ENCODE measurements at places on chromosomes 2 and 18.

- peak; percentile 56 for DNase-seq
Measured at GRCh38 chr2:161134547-161135518, 25.4 kb upstream of the TANK start.

DNA sequence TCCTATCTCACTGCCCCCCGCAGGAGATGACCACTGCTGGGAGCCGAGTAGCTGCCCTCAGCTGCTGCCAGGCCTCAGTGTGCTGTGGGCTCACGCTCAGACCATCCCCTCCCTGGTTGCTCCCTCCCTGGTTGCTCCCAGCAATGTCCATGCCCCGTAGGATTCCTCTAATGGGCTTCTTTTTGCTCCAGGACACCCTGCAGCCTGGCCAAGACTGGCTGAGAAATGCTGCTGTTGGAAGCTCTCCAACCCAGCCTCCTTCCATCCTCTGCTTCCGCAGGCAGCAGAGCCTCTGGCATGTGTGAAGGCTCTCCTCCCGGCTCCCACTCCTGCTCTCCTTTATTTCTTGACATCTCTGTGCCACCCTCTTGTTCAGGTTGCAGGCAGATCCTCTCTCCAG, 48.6 kb downstream of the SOX11 start:
- DNase-seq, result no peak

GRCh38 chr18:31509571-31509970, 11.6 kb downstream of the DSG2 start:
- peak; percentile 13 for DNase-seq

GRCh38 chr2:102284611-102285010, 26.8 kb upstream of the IL1RL1 start:
- DNase-seq, result no peak

- no peak for DNase-seq
Measured at GRCh38 chr2:233410196-233410760, 56.0 kb downstream of the DGKD start.

DNA sequence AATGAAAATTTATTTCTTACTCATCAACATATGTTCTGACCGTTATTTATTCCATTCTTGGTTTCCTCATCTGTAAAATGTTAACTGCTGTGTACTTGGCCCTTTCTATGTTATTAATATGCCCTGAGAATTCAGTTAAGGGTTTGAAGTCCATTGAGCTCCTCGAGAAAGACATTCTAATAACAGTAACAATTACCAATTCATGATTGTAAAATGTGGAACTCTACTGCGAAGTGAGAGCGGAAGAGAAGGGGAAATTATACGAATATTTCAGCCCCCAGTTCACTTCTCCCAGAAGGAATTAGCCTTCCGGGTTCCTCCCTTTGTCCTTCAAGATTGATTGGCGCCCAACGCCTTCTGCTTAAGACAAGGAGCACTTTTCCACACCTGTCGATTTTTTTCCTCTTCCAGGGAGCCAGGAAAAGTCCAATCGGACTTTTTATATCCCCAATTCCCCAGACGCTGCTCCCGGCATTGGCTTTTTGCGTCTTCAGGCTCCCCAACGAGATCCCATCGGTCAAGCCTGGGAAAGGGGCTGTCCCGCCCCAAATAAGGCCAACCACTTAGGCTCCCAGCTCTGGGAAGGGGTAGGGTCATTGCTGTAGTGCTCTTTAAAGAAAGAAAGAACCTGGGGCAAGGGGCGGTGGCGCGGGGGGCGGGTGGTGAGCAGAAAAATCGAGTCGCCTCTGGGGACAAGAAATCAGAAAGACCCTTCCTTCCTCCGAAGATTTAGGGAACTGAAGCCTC, 1.6 kb downstream of the DSC2 start:
- peak; percentile 26 for DNase-seq

DNA sequence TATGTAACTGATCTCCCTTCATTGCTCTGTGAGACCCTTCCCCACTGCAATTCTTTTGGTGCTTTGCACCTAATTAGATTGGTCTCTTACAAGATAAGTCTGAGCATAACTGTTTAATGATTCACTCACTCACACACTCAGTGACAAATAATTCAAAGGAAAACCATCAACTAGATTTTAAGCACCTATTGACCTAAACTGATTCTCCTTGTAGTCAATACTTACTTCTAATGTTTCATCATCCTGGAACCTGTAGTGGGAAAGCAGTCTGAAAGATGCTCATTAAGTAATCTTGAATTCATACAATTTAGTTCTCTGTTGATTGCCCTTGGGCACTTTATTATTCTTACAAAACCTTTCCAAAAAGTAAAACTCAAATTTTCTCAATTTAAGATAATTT, 74.3 kb upstream of the COL5A2 start:
- no peak for DNase-seq

DNA sequence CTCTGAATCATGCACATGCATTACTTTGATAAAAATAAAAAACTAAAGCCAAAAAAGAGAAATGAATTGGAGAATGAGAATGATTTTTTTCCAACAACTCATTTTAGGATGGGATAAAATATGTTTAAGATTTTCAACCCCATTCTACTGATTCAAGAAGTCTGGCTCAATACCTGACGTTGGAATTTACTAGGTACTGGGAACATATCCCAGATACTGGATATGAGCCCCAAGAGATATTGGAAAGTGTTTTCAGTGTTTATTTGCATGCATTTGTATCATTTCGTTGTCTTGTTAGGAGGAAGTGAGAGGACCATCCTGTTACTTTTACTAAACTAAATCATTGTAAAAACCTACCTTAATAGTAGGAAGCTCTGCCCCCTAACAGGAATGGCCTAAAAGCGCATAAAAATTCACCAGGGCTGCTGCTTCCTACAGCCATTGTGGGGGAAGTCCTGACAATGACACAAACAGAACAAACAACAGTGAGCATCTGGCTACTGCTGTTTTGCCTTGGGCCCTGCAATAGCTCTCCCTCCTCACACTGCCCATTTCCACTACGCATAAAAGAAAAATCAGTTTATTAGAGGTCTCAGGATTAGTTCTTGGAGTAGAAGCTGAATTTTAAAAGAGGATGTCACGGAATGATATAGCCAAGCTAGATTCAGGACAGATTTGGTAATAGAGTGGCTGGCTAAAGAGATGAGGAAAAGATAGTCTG, 35.2 kb downstream of the ANKAR start:
- DNase-seq, result no peak

GRCh38 chr2:40554665-40555294, 102.9 kb upstream of the SLC8A1 start:
- DNase-seq, result peak; percentile 3

- no peak for DNase-seq
Measured at GRCh38 chr18:10170375-10170774, 256.6 kb downstream of the VAPA start.

- no peak for DNase-seq
Measured at GRCh38 chr2:98866033-98866432, 70.0 kb downstream of the CRACDL start.

DNA sequence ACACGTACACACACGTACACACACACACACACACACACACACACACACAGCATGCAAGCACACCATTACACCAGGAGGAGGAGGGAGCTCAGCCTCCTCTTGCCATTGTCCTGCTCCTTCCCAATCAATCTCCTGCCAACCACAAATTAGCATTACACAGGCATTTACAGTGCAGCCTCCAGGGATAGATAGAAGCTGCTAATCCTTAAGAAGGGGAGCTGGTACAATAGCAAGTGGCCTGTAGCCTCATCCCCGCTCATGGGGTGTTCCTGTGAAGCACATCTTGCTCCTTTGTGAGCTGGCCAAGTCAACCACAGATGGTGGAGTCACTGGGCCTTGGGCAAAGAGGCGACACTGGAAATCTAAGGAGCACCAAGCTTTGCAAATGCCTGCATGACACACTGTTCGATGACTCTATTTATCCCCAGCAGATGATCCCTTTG, 110.3 kb upstream of the PKDCC start:
- no peak for DNase-seq

DNA sequence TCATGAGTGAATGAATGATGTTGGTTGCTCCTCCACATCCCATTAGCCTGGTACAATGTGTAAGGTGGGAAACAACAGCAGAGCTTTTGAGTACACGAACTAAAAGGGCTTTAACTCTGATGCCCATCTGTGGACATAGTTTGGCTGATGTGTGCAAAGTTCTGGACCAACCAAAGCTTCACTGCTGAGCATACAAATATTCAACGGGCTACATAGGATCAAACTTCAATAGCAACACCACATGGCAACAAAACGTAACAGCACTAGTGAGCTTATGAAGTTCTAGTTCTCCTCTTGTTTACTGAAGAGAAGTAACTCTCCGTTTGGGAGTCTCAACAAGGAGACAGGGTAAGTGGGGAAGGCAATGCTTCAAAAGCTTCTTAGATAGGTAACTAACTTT, 20.4 kb downstream of the STAM2 start:
- no peak for DNase-seq

- no peak for DNase-seq
Measured at GRCh38 chr2:85523903-85524335, 15.0 kb upstream of the MAT2A start.

- DNase-seq, result no peak
Measured at GRCh38 chr2:236622660-236623059, 53.0 kb downstream of the ACKR3 start.

GRCh38 chr18:38539371-38539770, 973.8 kb upstream of the CELF4 start:
- DNase-seq, result no peak

GRCh38 chr18:22346953-22347605, 70.6 kb downstream of the CTAGE1 start:
- no peak for DNase-seq

- no peak for DNase-seq
Measured at GRCh38 chr18:14962626-14963025, 214.7 kb downstream of the ANKRD30B start.

GRCh38 chr2:190847504-190848081, 33.0 kb upstream of the GLS start:
- no peak for DNase-seq

DNA sequence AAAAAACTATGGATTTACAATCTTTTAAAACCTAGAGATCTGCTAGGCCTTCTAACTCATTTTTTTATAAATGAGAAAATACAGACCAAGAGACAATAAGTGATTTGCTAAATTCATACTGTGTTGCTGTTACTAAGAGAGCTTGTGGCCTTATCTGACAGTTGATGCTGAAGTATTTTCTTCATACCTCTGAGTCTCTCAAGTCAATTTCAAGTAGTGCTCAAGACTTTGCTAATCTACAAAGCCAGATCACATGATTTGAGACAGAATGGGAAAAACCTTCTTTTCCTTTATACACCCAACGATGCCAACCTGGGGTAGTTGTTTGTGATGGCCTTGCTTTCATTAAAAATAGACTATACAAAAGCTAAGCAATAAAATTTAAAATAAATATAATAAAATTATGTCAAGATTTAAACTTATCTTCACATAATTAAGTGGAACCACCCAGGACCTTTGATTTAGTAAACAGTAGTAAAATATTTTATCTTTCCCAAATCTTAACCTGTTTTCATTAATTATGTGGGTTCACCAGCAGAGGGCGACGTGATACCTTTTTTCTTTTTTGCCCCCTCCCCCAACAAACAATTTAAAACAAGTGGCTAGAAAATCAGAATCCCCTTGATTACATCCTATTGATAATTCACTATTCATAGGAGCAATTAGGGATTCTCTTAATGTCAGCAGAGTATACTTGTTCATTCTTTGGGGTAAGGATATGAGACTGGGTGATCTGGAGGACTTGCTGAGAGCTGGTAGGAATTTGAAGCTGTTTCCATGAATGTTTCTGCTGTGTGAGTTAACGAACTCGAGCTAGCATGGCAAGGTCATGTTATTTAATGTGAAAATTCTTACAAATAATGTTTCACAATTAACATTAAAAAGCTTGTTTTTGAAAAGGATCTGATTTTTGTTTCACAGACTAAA, 49.6 kb upstream of the SLC5A7 start:
- no peak for DNase-seq

DNA sequence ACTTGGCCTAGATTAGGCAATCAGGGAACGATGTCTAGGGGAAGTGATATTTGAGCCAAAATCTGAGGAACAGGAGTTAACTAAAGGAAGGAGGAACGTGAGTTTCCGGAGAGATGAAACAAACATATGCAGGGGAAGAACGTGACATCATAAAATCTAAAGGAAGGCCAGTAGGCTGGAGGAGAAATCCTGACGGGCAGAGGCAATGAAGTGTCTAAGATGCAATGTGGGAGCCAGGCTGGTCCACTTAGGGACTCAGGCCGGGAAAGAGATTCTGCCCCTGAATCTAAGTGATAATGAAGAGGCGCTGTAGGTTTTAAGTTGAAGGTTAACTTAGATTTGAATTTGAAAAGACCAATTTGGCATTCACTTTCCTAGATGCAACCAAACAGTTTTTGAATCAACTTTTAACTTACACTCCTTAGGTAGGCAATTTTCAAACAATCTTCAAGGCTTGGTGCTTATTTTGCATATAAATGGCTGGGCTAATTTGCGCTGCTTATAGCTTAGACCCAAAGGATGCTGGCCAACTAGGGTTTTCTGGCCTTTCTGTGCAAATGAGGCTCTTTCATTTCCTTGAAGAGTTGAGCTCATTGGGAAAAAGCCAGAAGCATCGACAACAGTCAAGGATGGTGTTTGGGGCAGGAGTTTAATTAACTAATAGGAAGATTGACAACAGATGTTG, 221.7 kb downstream of the SOX11 start:
- DNase-seq, result no peak

GRCh38 chr2:232483923-232484627, 3.6 kb downstream of the ECEL1 start:
- no peak for DNase-seq

DNA sequence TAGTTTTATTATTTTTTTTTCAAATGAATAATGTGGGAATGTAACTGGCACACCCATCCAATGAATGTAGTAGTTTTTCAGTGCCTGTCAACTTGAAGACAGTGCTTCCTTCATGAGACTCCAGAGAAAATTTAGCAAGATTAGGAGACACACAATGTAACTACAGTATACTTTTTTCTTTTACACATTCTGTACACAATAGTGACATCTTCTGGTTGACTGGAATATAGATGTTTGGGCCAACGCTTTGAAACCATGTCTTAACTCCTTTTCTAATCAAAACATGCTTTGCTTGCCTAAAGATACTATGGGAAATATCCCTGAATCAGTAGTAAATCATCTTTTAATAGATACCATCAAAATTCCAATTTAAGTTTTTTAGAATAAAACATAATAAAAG, 229.5 kb upstream of the ZC3H15 start:
- peak; percentile 31 for DNase-seq

DNA sequence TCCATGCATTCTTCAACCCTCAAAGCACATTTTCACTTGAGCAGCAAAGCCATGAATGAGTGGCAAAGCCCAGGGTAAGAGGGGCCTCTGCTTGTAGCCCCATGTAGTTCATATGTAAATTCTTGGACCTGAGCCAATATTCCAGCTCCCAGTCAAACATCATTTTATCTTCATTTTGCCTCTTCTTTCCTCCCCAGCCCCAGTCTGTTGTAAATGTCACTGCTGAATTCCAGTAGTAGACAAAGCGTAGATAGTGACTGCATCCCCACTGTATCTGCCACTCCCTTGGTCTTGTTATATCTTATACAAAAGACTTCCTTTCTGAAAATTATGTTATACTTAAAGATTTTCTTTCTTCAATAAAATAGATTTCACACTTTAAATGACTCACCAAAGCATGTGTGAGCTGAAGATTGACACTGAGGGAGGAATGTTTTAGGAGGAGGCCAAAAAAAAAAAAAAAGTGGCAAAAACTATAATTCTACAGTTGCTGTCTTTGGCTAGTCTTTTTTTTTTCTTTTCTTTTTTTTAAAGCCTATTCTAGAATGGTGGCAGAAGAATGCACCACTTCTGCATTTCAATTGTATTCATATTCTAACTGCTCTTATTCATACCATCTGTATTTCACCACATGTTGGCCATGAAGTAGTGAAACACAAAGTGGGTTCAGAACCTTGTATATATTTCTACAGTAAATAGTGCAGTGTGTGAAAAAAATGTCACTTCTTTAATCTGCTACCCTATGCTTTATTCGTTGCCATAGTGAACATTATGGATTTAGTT, 306.1 kb downstream of the CPS1 start:
- no peak for DNase-seq
